ENCODE measurements at places on chromosomes 5 and 9.

GRCh38 chr5:65506961-65507360 is 25.2 kb upstream of the ADAMTS6 start:
- no peak for DNase-seq

GRCh38 chr5:89613222-89613956 is 730.4 kb upstream of the MEF2C start:
- DNase-seq: no peak

DNA sequence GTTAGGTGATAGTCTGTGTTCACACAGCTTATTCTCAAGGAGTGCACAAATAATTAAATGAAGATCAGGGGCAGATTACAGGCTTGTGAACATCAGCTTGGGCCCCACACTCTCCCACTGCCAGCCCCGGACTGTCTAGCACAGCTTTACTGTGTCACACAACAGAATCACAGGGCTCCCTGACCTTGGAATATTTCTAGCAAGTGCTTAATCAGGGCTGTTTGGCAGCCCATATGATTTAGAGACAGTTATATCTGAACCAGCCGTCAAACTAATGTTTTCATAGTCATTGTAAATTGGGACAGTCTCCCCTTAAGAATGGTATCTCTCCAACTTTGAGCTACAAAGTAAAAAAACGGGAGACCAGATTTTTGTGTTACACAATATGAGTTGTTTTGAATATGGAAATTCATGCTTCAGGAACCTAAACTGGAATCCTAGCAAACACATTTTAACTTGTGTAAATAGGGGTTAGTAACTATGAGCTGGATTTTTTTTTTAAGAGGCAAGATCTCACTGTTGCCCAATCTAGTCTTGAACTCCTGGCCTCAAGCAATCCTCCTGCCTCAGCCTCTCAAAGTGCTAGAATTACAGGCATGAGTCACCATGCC is 517.6 kb downstream of the BNC2 start:
- DNase-seq: no peak

DNA sequence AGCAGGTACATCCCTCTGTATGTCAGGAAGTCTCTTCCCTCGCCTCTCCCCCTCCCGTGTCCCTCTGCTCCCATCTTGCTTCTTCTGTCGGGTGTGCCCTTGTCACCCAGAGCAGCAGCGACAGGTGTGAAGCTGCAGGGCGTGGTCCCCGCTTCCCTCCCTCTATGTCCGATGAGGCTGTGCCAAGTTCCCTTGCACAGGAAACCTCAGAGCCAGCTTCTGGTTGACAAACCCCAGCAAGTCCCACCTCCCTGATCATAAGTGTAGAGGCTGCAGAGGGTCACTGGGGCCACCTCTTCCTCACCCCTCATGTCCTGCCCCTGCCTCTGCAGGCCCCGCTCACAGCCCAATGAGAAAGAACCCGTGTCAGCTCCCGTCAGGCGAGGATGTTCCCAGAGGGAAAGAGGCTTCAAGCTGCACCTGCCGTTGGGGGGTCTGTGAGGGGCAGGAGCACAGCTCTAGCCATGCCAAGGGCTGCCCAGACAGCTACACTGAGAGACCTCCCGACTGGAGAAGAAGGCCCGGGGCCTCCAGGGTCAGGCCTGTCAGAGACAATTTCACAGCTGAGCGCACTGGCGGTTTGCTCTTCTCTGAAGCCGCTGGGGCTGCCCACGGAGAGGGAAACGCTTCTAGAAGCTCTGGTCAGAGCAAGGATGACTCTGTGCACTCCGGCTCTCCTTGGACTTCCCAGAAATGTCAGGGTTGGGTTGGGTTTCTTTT is 73.3 kb downstream of the AK8 start:
- DNase-seq: no peak

DNA sequence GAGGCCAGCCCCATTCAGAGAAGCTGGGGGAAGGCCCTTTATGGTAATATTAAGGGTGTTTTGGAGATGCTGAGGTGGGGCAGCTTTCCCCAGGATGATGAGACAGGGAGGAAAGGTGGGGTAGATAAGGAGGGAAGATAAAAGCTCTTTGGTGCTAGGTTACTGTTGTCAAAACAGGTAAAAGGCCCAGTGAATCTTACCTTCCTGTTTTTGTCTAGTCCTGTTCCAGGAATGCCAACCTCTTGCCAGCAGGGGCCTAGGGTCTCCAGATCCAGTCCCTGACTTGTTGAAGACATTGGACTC is 797 bp upstream of the CCL27 start:
- DNase-seq: no peak

DNA sequence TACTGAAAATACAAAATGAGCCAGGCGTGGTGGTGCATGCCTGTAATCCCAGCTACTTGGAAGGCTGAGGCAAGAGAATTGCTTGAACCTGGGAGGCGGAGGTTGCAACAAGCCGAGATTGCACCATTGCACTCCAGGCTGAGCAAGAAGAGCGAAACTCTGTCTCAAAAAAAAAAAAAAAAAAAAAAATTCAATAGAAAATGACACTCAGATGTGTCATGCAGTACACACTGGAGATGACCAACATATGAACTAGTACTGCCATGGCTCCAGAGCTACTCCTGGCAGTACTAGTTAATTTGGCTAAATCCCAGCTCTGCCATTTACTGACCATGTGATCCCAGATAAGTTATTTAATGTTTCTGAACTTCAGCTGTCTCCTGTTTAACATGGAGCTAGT is 7.3 kb downstream of the ATOX1 start:
- no peak for DNase-seq

GRCh38 chr5:54243483-54244080 is 66.8 kb downstream of the ARL15 start:
- DNase-seq: peak; percentile 21

- DNase-seq: no peak
These were observed 13.0 kb downstream of the STOM start for GRCh38 chr9:121357011-121357410.

DNA sequence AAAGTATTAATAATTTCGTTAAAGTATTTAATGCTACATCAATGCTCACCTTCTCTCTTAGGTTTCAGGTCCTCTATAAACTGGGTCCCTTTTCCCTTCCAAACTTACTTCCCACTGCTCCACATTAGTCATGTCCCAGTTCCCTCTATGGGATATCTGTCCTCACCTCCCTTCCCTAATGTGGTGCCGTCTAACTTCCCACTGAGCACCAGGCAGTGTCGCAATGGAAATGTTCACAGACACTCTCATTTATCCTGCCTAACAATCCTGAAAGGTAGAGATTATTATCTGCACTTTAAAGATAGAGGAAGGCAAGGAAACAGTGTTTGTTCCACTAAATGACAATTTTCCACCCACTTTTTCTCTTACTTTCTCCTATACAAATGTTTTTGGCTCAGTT is 329.7 kb downstream of the CWC27 start:
- DNase-seq: no peak

DNA sequence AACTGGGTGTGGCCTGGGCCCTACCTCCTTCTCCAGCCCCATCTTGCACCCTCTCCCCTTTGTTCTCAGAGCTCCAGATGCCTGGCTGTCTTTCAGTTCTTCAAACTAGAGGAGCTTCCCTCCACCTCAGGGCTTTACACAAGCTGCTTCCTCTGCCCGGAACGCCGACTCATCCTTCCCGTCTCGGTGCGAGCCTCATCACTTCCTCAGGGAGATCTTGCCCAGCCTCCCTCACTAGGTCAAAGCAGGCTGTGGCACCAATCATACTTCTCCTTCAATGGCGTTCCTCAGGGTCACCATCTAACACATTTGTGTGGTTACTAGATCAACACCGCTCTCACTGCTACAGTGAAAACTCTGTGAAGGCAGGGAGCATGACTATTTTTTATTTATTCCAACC is 56.2 kb upstream of the ZSWIM6 start:
- no peak for DNase-seq

DNA sequence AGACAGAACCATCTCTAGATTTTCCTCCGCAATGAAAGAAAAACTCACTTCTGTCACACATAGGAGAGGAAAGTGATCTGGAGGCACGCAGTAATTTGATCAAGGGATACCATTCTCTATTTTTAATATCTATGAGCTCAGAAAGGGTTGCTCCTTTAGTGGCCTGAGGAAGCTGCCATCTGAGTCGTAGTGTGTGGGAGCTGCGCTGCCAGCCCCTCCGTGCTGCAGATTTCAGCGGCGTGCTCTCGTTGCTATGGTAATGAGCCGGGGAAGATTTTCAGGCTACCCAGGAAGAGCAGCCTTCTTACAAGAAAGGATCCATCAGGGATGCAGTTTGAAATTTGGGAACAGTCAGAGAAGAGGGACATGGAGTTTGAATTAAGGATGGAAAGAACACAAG is 17.1 kb upstream of the GOLM1 start:
- DNase-seq: no peak

GRCh38 chr5:34771076-34771475 is 67.9 kb upstream of the TTC23L start:
- no peak for DNase-seq

GRCh38 chr9:69076550-69076949 is 41.0 kb downstream of the FXN start:
- DNase-seq: no peak
